ENCODE measurements at places on chromosomes 3 and 15.
A peak's percentile ranks its signal among the peaks of the same experiment; 100 is the strongest.

DNA sequence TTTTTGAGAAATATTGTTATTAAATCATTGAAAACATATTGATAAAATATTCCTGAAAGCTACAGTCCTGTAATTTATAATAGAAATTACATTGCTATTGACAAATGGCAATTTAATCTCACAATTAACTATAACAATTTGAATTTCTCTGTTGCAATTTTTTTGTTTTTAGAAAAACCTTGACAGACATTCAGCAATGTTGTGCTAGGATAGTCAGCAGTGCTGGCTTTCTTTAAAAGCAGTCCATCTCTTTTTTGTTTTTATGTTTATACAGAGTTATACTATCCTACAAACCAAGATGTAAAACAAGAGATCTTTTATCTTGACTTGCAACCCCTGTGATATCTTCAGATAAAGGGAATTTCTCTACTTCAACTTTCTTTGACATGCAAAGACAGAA lies 93.1 kb downstream of the TUSC7 start:
- DNase-seq, result no peak

DNA sequence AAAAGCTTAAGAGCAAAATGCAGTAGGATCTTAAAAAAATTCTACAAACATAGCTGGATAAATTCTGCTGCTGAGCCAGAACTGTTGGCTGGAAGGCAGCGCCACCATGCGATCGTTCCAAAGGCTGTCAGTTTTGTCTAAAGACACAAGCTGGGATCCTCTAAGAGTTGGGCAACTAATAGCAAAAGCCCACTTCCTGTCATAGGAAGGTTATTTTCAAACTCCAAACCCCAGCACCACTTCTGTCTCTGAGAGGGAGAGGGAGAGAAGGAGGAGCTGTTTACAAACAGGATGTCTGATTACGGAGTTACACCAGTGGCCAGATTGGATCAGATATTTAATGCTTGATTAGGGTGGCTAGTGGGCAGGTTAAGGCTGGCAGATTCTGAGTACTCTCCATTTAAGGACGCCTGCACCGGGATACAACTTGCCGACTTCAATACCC lies 44.0 kb downstream of the EIF4E3 start:
- peak; percentile 82 for DNase-seq

DNA sequence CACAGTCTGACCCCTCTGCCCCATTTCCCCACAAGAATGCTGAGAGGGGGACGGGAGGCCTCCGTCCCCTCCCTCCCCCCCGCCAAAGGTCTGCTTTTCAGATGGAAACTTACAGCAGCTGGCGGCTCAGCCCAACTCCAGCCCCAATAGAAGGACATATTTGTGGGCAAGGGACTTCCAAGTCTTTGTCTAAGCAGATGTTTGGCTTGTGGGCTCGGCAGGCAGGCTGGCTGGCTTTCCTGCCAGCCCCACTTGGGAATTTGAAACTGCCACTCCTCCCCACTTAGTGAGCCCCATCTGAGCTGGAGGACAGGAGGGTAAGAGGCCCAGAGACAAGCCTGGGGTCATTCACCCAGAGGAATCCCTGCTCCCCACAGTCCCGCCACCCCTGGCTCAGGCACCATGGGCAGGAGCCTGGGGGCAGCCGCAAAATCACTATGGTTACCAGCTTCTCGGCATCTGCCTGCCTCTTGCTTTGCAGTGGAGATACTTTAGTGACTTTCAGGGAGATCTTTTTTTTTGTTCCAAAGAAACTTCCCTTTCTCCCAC lies 53.6 kb downstream of the LMCD1 start:
- DNase-seq, result peak; percentile 99

- DNase-seq, result no peak
Measured at GRCh38 chr3:78937475-78937874, 830.3 kb downstream of the ROBO1 start.

- DNase-seq, result peak; percentile 72
Measured at GRCh38 chr15:98823012-98823458, 174.7 kb downstream of the IGF1R start.

DNA sequence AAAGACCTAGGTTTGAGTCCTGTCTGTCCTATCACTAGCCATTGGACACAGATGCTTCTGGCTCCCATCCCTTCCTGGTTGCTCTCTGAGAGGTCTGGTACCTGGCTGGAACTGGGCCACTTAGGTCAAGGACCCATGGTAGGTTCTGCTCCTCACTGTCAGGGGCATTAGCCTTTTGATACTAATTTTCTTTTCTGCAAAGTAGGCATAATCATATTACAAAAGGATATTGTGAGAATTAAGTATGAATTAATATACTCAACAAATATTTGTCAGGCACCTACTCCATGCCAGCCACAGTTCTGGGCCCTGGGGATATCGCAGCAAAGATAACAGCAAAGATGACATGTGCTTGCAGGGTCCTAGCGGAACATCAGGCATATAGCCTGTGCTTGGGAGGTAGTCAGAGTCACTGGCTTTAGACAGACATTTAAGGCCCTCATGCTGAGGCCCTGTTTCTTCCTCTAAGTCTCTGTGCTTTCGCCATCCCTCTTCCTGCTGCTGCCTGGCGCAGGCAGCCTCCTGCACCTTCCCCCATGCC lies 25.6 kb upstream of the LCTL start:
- no peak for DNase-seq

- no peak for DNase-seq
Measured at GRCh38 chr3:120338517-120338916, 10.6 kb downstream of the LRRC58 start.

DNA sequence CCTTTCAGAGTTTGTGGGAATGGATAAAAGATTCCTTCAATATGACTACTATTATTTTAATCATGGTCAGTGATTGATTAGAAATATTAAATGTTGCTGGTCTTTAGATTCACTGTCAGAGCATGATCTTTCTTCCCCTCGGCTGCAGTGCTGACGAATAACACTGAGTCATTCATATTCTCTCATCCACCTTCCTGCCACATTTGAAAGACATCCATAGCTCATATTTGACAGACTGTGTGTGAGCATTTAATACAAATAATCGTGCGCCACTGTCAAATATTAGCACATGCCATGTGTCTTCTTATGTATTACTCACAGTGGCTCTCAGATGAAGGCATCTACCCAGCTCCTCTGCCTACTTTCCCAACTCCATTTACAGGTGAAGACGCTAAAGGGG lies 476.5 kb upstream of the TPRG1 start:
- DNase-seq, result no peak

DNA sequence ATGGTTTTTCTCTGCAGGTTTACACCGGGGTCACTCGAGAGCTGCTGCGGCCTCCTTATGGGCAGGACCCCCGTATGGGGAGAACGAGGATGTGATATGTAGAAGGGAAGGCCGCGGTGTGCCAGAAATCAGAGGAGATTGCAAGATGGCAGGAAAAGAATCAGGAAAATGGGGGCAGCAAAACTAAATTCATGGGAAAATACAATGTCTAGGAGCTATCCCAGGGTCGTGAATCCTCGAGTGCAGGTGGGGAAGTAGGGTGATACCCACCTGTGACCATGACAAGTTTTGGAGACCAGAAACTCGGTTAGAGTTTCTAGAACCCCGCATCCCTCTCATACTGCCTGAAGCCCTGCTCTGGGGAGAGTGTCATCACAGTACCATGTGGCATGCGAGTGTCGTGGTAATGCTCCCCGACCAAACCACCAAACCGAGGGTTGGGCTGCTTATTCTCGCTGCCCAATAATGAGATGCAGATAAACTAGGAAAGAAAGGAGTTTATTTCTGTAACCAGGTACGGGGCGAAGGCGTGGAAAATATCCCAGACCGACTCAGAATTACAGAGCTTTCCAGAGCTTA lies 781 bp downstream of the TRNT1 start:
- DNase-seq, result peak; percentile 25

DNA sequence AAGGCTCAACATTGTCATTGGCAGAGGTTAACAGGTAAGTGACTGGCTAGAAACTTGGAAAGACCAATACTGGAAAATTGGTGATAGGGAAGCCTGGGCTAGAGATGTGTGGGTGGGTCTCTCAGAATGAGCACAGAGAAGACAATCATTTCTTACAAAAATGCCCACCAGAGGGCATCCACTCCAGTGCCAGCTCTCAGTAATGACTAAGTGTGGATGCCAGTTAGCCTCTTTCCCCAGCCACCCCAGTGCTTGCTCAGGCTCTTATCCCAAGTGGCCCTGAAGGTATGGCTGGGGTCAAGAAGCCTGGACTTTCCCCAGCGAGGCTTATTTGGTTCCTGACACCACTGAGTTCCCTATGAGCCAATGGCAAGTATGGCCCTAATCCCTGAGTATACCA lies 115.9 kb upstream of the ST8SIA2 start:
- peak; percentile 32 for DNase-seq
